OCI-M1 (cell line): ENCODE measurements at places on chromosomes 6 and 20.

DNA sequence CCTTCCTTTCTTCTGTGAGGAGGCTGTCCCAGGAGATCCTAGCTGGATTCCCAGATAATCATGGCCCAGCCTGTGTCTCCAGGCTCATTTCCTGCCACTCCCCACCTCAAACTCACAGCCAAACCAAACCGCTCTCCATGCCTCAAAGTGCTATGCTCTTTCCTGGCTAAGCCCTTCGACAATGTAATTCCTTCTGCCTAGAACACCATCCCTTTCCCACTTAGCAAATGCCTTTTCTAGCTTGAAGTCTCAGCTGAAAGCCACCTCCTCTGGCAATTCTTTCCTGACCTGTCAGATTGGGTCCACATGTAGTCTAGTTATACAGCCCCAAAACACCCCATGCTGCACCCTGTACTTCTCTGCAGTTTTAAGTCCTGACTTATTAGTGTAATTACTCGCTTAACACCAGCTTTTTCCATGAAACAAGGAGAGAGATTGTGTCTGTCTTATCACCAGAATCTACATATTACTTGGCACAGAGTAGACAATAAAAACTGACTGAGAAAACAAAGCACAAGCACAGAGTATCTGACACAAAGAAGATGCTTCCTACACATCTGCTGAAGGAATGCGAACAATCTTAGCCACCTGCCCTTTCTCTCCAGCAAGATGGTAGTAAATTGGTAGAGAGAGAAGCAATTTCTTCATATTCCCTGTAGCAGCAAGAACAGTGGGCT lies 5.4 kb downstream of the TRIM26 start:
- DNase-seq = no peak

DNA sequence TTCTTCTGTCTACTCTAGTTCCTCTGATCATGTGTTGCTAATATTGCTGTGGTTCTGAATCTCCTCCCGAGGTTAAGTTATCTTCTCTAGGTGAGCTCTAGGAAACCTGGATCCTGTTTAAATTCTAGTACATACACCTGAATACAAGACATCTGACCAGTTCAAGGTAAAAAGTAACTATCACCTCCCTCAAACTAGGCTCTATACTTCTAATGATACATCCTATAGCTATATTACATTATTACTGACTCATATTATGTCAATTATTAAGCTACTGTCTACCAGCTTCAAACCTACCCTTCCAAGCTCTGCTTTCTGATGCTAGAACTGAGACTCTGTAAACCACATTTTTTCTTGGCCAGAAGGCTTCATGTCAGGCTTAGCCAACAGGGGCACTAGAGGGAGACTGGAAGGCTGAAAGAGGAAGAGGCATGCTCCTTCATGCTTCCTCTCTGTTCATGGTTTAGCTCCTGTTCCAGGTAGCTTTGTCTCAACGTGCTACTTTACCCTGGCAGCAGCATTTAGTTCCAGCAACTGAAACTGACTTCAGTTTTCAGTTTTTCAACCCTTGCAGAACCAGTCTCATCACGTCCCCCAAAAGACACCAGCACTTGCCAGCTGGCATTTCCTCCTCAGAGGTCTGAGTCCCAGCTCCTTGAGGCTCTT lies 148.4 kb upstream of the TOP1 start:
- DNase-seq = peak; percentile 4

DNA sequence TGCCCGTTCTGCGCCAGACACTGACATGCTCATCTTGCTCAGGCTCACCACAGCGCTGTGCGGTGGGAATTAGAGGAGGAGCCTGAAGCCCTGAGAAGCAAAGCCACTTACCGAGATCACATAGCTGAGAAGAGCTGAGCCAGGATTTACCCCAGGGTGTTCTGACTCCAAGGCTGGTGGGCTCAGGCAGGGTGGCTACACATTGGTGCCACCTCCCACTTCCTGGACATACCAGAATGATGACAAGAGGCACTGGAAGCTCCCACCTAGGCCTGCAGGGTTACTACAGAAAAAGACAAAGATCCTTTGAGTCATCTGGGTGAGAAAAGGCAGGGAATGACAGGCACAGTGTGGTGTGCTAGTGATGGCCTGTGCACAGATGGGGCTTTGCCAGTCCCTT lies 24.4 kb upstream of the FKBP1A start:
- no peak for DNase-seq

GRCh38 chr6:159169557-159170332 lies 545 bp downstream of the FNDC1 start:
- no peak for DNase-seq

DNA sequence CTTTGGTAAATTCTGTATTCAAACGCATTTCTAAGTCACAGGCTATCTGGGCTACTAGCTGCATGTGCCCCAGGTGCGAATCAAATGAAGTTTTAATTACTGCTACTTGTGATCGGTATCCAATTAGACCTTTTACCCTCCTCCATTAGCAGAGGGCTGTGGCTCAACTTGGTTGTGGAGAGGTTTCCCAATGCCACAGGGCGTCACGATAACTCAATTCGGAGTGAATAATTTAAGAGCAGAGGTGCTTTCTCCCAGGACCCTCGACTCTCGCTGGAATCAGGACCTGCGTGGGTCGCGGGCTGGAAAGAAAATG lies 640 bp downstream of the SAYSD1 start:
- DNase-seq = no peak

DNA sequence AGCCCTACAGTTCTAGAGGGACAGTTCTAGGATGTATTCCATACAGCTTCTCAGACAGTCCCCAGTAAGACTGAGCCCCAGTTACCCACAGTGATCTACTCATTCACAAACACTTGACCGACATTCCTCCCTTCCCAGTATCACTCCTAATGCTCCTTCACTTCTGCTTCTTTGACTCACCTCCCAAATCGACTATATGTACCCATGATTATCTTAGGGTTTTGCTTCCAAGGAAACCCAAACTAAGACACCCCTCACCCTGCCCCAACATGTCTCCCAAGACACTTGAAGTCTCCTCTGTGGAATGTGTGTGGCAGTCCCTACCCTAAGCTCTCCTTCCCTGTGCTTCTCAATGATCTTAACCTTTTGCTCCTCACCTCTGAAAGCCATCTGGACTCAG lies 23.6 kb upstream of the TGM6 start:
- no peak for DNase-seq

GRCh38 chr6:75460681-75461080 lies 32.9 kb downstream of the FILIP1 start:
- DNase-seq = no peak

DNA sequence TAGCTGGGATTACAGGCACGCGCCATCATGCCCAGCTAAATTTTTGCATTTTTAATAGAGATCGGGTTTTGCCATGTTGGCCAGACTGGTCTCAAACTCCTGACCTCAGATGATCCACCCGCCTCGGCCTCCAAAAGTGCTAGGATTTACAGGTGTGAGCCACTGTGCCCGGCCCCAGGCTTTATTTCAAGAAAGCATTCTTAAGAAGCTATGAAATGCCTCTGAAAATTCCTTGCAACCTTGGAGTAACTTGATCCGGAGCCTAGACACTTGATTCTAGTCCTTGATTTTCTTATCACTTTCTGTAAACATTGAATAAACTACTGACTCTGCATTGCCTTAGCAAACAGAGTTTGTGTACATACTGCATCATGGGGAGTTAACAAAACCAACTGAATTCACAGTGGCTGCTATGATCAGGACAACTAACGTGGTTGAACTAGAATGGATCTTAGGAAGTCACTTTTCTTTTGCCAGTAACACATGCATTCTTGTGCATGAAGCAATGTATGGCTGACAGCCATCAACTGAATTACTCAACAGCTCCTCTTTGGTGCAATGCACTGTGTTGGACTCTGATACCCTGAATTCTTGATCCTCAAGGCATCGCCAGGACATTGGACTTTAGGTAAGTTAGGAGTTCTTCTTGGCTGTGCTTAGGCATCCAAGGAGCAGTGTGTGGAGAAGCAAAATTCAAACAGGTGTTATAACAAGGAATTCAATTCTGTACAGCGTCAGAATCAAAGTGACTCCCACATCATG lies 102.8 kb upstream of the TMEM170B start:
- no peak for DNase-seq

DNA sequence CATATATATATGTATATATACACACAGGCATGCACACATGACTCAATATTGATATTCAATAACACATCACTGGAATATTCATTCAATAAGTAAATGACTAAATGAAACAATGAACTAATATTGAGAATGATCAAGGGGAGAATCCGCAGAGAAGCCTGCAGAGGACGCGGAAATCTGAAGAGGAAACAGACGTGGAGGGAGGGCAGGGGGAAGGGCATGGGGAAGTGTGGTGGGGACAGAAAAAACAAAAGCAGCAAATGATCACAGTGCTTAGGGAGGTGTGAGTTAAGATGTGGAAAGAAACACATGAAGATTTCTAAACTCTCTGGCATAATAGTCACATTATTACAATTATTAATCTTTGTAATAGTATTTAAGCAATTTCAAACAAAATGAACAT lies 14.5 kb downstream of the PERP start:
- DNase-seq = no peak

DNA sequence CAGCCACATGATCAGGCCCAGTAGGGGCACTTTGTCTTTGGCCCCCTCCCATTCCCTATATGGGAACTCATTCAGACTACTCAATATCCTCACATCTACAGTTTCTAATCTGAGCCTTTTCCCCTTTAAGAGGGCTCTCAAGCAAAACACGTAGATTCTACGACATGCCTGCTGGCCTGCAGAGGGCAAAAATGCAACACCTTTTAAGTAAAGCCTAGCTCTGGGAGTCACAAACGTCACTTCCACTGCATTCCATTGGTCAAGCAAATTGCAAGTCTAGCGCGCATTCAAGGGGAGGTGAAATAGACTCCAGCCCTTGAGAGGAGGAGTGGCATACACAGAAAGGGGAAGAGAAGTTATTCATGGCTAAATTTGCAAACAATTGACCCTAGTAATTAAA lies 70.6 kb downstream of the CDC40 start:
- no peak for DNase-seq

- DNase-seq = no peak
These were observed 7.5 kb upstream of the KIAA1755 start for GRCh38 chr20:38267901-38268514.

GRCh38 chr6:155026022-155026705 lies 31.0 kb downstream of the TIAM2 start:
- no peak for DNase-seq

DNA sequence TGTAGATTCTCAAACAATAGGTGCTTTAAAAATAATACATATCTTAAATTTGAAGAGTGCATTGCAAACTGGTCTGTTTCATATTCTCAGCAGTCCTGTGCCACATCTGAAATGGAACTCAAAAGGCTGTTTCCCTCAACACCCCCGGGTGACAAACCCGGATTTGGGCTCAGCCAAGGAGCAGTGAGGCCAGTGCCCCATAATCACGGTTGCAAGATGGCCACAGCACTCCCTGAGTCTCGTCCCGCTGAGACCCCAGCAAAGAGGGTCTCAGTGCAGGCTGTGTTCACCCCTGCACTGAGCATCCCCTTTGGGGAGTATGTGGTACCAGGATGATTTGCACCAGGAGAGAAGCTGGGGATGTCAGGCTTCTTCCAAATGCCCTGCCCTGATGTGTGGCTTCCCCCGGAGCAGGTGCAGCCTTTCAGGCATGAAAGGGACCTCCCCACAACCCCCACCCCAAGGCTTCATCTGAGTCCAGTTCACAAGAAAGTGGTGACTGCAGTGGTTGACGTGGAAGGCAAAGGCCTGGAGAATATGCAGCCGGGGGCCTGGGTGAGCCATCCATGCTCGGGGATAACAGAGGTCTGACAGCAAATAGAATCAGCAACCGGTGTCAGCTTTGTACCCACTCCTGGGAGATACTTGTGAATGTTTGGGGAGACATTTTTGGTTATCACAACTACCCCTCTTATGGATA lies 202.9 kb downstream of the SYNDIG1 start:
- no peak for DNase-seq

- DNase-seq = peak; percentile 21
These were observed 7.0 kb downstream of the ZUP1 start for GRCh38 chr6:116661594-116661993.

DNA sequence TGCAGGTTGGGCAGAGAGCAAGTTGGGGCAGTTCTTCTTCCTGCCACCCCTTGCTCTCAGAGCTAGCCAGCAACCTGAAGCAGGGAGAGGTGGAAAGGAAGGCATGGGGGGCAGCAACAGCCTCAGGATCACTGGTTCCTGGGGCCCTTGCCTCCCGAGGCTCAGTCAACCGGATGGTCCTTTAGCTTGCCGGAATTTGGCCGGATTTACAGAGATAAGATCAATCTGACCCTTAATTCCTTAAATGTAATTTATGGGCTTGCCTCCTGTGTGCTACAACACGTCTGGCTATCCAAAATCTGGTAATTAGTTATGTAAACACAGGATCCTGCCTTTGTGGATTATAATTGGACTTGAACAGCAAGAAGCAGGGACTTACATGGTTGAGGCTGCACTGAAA lies 19.5 kb upstream of the TCP11 start:
- no peak for DNase-seq

DNA sequence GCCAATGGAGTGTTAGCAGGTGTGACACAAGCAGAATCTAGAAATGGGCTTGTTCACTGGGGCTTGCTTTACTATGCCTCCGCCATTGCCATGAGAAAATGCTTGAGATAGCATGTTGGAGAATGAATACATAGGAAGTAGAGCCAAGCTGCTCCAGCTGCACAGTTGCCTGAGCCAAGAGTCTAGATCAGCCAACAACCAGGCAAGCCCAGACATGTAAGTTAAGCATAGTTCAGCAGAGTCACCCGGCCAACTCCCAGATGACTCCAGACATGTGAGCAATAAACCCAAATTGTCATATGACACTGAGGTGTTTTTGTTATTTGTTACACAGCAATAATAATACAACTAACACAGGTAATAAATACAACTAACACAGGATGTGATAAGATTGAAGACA lies 167.9 kb downstream of the HAO1 start:
- DNase-seq = no peak

GRCh38 chr6:17714879-17715851 lies 8.4 kb upstream of the NUP153 start:
- peak; percentile 82 for DNase-seq

- no peak for DNase-seq
These were observed 235.6 kb upstream of the MOCS1 start for GRCh38 chr6:40169878-40170277.

GRCh38 chr6:41871691-41872090 lies 23.5 kb downstream of the USP49 start:
- DNase-seq = no peak
